Sigmoid colon (tissue), 7 donors: ENCODE measurements at places on chromosomes 1 and 21. TPM values are rescaled to one million over a fixed set of nuclear protein-coding genes. Genes with fewer than 3 reads are reported as not detected.

- peak overlapping the region; percentile 20 for H3K4me3 ChIP-seq
- peak overlapping the region; percentile 92 for H3K27ac ChIP-seq
- peaks cover 60% of the 10 kb centered on the region for H3K4me1 ChIP-seq
- no peaks in the 10 kb centered on the region for H3K27me3 ChIP-seq
- peaks cover 13% of the 10 kb centered on the region for H3K36me3 ChIP-seq
These were observed 20.0 kb upstream of the ALDH4A1 start for GRCh38 chr1:18922319-18922726.

DNA sequence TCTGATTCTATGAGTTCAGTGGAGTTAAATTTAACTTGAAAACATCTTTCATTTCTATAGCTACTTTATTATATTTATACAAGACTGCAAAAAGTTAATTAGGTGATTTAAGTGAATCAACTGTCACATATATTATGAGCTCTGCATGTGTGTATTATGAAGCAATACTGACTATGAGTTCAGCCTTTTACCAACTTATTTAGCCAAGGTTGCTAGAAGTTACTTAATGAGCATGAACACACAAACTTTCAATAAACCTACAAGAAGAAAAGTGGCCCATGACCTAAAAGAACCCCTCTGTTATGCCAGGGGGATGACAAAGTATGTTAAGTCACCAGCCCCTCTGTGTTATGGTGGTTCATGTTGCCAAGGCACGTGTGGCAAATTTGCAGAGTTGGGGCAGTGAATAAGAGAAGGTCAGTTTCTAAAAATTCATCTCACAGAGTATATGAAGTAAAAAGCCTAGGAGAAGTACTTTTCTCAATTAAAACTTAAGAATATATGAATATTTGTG lies 86.7 kb upstream of the LYPLAL1 start:
- no peak overlapping the region for H3K27ac ChIP-seq
- no peak overlapping the region for H3K4me3 ChIP-seq
- H3K36me3 ChIP-seq, result no peaks in the 10 kb centered on the region

The SGIP1 gene
- 9.4 TPM for total RNA-seq

DNA sequence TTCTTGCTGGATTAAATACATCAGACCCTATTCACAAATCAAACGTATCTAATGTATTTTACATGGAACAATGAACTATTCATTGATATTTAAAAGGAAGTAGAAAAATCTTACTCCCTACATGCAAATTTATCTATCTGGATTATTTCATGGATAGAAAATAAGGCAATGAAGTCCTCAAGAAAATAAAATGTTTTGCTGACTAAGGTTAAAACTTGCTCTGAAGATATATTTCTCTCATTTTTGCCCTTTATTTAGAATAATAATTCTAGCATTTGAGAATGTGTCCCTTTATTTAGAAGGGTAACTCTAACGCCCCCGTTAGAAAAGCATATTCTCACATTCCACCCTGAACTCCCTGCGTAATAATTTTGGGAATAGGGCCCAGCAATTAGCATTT lies 627.0 kb upstream of the ZP4 start:
- DNase-seq, result no peak
- no peak overlapping the region for H3K4me3 ChIP-seq
- H3K27me3 ChIP-seq, result no peaks in the 10 kb centered on the region
- H3K27ac ChIP-seq, result no peak overlapping the region
- no peaks in the 10 kb centered on the region for H3K36me3 ChIP-seq
- no peaks in the 10 kb centered on the region for H3K4me1 ChIP-seq

DNA sequence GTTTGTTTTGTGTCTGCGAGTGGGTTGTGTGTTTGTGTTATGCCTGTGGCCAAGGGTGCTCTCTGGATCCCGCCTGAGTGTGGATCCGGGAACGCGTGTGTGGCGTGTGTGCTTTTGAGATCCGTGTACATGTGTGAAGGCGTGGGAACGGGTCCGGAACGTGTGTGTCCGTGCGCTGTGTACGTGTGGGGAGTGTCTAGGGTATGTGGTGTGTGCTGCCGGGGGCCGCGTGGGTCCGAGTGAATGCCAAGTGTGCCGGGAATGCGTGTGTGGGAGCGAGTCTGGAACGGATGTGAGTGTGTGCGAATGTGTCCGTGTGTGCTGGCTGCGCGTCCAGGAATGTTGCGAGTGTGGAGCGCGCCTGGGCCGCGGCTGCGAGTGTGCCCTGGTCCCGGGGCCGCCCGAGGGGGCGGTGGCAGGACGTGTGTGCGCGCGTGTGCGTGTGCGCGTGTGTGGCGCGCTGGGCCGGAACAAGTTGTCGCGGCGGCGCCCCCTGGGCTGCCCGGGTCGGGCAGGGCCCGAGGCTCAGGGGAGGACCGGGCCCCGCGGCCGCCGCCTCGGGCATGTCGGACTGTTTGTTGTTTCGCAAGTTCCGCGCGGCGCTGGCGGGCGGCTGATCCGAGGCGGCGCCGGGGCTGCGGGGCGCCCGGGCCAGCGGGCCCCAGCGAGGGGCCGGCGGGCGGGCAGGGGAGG lies 953 bp downstream of the PTPRU start:
- H3K4me1 ChIP-seq, result peaks cover 24% of the 10 kb centered on the region
- DNase-seq, result peak; percentile 80
- H3K27me3 ChIP-seq, result no peaks in the 10 kb centered on the region
- peak overlapping the region; percentile 67 for H3K4me3 ChIP-seq

The COL16A1 gene
- total RNA-seq, result 271 TPM

DNA sequence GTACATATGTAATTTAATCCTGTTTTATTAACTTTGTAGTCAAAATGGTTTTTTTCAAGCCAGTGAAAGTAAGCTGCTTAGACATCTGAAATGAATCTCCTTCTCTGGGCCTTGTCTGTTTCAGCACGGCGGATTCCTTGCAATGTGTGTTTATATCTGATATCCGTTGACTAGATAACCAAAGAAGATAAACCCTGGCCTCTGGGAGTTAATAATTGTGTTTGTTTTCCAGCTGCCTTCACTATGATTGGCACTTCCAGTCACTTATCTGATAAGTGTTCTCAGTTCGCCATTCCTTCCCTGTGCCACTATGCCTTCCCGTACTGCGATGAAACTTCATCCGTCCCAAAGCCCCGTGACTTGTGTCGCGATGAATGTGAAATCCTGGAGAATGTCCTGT lies 63.5 kb upstream of the UBE2U start:
- H3K36me3 ChIP-seq, result peaks cover 3% of the 10 kb centered on the region
- H3K4me3 ChIP-seq, result no peak overlapping the region
- no peak overlapping the region for H3K27ac ChIP-seq
- DNase-seq, result no peak
- H3K27me3 ChIP-seq, result no peaks in the 10 kb centered on the region
